Renal cortical epithelial cell (primary cell): ENCODE measurements at places on chromosomes 7 and 10.

DNA sequence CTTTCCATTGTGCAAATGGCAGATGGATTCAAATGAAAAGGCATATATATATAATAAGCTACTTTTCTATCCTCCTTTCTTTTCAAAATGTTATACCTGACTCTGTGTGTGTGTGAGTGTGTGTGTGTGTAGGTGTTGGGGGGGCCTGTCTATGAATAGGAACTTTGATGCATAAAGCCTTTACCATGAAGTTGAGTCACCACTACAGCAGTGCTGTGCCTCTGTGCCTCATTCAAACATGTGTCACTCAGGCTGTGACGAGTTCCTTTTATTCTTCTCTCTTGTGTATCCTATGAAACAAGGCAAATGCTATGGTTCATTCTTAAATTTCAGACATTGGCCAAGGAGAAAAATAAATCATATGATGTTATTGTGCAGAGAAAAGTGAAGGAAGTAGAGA, 52.7 kb upstream of the DKK1 start:
- no peak for DNase-seq

- DNase-seq: no peak
Observed at GRCh38 chr7:98209166-98209920, 1.9 kb upstream of the BHLHA15 start.

GRCh38 chr10:91410638-91411371, 661 bp downstream of the HECTD2 start:
- DNase-seq: peak; percentile 7

GRCh38 chr10:43340619-43341018, 30.8 kb upstream of the FXYD4 start:
- peak; percentile 93 for DNase-seq

DNA sequence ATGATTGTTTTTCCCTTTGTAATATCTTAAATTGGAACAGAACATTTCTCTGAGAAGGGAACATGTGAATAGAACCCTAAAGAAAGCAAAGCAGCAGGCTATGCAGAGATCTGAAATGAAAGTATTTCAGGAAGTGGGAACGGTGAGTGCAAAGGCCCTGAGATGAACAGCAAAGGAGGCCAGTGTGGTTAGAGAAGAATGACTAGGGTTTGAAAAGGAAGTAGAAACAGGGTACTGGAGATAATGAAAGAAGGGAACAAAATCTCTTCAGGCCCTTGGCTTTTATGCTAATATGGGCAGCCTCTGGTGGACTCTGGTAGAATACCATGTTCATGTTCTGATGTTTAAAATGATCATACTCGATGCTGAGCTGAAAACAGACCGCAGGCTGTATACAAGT, 22.2 kb downstream of the ARHGAP21 start:
- DNase-seq: no peak

DNA sequence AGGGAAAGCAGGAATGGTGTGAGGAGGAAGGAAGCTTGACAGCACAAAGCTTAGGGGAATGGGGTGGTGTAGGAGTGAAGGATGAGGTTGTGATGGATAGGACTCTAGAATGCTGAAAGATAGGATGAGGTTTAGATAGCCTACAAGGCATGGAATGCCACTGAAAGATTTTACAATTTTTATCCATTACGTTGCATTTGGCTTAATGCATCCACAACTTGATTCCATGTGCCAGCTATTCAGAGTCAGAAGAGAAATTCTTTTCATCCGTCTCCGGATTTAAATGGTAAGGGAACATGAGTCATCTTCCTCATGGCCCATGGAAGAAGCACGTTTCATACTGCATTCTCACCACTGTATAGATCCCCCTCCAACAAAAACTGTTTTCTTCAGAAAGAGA, 212.4 kb upstream of the BMPER start:
- DNase-seq: peak; percentile 18

- DNase-seq: no peak
Observed at GRCh38 chr7:6482743-6483119, 35.0 kb upstream of the DAGLB start.

DNA sequence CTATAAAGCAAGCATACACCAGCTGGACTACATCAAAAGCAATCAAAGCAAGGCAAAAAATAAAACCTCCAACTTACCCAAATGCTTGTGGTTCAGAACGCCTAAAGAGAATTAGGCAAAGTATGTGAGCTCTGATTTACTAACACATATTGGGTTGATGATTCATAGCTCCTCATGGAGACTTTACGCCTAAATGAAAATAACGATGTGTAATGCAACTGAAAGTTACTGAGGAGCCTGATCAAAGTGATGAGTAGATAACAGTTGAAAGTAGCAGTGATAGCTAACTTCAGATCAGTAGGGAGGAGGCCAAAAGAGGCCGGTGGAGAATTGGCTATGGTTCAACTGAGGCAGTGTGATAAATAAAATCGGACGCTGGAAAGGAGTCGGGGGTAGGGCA, 85.0 kb downstream of the MPP7 start:
- DNase-seq: peak; percentile 48

- DNase-seq: no peak
Observed at GRCh38 chr7:43870316-43870715, 999 bp upstream of the MRPS24 start.

DNA sequence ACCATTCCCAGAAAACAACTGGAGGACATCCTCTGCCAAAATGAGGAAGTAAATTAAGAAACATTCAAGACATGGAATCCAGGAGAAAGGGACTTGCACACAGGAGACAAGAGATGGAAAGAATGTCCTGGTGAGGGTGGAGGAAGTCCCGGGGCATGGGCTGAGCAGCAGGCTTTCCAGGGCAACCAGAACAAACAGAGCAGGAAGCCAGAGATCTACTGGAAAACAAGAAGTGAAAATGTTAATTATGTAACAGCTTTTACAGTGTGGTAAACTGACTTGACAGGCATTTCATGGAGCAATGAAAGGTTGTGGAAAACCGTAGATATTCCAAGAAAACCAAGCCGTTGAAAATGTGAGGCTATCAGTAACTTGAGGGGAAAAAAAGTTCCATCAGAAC, 55.2 kb upstream of the ZNF746 start:
- DNase-seq: no peak
